Activated naive CD4-positive, alpha-beta T cell treated with anti-CD3 and anti-CD28 coated beads, Interleukin-2, amount 50 U/mL, for 16 hours (primary cell): ENCODE measurements at places on chromosomes 5 and 9.

- DNase-seq, result no peak
Observed at GRCh38 chr5:5140479-5141338, 579 bp downstream of the ADAMTS16 start.

- no peak for DNase-seq
Observed at GRCh38 chr5:177066224-177066623, 20.5 kb upstream of the FGFR4 start.

DNA sequence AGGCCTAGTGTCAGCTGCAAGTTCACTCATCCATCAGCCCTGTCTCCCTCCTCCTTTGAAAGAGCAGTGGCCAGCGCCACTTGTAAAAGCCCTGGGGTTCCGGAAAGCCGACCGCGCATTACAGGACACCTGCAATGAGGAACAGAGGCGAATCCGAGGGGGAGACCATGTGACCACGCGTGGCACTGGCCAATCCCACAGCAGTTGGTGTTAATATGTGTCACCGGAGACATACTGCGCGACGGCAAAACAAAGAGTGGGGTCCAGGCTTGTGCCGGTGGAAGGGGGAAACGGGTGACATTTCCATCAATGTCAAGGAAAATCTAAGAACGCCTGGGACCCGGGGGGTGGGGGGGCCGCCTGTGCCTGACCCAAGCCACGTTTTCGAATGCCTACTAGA is 480.8 kb downstream of the SPATA31A7 start:
- no peak for DNase-seq

GRCh38 chr9:73684601-73685000 is 532.9 kb downstream of the ANXA1 start:
- no peak for DNase-seq

GRCh38 chr9:114205171-114206015 is 50.1 kb downstream of the COL27A1 start:
- DNase-seq, result no peak

DNA sequence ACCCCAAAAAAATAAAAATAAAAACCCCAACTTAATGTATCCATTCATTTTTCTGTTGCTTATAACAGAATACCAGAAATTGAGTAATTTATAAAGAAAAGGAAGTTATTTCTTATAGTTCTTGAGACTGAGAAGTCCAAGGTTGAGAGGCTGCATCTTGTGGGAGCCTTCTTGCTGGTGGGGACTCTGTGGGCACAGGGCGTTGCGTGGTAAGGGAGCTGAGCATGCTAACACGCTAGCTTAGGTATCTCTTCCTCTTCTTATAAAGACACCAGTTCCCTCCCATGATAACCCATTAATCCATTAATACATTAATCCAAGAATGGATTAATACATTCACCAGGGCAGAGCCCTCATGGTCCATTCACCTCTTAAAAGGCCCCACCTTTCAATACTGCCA is 150.9 kb downstream of the ZSWIM6 start:
- DNase-seq, result no peak

GRCh38 chr5:125017796-125018195 is 271.4 kb upstream of the ZNF608 start:
- no peak for DNase-seq

DNA sequence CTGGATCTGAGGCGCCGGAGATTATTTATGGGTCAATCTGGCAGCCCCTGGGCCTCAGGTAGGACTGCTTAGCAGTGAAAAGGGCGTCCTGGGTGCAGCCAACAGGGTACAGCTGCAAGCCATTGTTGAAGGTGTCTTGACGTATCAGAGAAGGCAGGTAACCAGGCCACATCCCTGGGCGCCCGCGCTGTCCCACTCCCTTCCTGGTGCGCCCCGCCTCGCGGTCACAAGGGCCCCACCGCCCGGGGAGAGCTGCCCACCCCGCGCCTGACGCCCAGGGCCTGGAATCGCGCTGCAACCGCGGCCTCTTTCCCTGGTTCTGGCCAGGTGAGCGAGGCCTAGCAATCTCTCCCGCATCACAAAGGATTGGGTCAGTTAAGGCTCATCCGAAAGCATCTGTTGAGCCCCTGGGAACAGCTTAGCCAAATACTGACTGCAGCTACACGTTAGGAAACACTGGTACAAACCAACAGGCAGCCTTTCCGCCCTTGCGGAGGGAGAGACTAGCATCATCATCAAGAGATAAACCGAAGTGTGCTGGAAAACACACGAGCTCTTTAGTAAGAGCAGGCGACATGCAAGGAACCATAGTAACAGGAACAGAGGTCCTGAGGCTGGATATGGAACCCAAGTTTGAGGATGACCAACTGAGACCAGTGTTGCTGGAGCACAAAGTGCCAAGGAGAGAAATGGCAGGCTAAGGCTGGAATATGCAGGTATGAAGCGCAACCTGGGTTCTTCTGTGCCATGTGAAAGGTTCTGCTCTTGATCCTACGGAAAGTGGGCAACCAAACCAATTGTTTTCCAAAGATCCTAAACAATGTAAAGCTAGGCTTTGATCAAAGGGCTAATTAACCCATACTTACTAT is 3.6 kb downstream of the RPS23 start:
- DNase-seq, result peak; percentile 17

DNA sequence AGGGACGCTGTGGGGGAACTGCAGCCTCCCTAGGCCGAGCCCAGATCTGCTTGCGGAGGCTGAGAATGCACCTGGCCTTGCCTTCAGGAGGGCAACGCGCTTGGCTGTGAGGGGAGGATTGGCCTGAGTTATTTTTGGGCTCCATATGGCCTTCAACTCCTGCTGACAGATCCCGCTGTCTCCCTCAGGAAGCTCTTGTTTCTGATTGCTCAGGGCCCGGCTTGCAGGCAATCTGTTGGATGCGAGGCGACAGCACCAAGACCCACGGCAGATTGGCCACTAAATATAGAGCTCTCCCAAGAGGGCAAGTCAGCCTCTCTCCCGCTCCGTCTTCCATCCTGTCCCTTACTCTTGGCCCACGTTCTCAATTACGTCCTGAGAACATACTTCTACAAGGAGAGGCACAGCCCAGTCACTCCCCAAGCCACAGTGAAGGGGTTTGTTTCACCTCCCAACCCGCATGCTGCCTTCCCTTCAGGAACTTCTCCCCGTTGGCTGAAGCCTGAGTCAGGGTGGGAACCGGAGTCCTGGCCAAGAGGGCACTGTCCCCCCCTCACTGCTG is 53.6 kb downstream of the RASGEF1C start:
- DNase-seq, result no peak

DNA sequence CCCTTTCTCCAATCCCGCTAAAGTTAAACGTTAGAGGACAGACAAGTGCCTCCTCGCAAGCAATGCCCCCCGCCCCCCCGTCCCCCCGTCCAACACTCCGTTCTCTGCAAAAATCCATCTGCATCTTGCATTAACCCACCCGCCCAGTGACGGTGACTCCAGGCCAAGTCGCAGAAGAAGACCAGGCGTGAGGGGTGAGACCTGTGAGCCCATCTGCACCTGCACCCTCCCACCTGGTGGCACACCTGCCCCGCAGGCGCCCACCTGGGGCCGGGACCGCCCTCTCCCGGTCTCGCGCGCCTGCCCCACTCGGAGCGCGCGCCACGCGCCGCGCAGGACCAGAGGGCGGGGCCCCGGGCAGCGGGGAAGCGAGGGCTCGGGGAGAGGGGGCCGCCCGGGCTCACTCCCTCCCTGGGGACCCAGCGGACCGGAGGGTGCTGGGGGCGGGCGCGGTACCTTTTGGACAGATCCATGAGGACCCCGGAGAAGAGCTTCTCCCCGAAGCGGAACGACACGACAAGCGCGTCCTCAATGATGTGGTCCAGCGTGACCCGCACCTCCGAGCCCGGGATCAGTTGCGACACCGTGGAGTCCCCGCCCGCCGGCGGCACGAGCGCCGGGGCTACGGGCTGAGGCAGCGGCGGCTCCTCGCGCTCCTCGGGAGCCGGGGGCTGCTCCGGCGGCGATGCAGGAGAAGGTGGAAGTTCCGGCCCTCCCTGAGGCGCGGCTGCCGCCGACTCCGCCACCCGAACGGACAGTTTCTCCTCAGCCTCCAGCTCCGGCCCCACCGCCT is 705 bp downstream of the PWWP2A start:
- DNase-seq, result peak; percentile 53

- DNase-seq, result no peak
Observed at GRCh38 chr5:142840575-142840974, 70.4 kb downstream of the ARHGAP26 start.

DNA sequence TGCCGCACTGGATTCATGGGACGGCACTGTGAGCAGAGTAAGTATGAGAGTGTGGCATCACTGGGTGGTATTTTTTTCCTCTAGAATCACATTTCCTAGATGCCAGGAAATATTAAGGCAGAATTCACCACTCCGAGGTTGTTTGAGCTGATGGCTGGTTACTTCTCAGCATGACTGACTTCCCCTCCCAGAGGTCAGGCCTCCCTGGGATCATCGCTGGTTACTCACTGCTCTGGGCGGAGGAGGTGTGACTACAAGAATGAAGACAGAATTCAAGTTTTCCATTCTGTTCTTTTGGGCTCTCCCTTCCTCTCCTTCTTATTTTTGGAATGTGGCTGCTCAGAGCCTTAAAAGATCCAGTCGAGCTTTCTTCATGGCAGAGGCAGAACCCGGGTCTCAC is 76.6 kb upstream of the PRRC1 start:
- DNase-seq, result no peak

GRCh38 chr5:14617441-14617840 is 35.8 kb downstream of the OTULINL start:
- DNase-seq, result no peak

GRCh38 chr5:84242286-84242685 is 142.4 kb downstream of the EDIL3 start:
- DNase-seq, result no peak

DNA sequence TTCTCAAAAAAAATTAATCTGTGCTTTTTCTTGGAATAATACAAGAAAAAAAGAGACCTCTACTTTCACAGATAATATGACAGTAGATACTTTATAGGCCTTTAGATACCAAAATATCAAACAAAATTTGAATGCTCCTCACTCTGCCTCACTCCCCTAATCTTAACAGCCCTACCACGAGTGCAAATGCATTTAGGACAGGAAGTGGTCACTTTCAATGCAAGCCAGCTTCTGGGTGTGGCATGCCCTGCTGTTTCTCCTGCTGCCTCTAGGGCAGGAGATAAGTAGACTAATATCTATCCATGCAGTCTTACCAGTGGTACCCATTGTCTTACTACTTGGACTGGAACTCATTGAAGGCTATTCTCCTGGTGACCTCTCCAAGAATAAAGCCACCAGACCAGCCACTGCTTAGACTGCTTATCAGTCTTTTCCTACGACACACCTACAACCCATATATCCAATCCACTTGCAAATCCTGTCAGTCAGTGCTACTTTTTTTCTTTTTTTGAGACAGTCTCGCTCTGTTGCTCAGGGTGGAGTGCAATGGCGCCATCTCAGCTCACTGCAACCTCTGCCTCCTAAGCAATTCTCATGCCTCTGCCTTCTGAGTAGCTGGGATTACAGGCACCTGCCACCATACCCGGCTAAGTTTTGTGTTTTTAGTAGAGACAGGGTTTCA is 23.0 kb downstream of the FRRS1L start:
- DNase-seq, result no peak

- DNase-seq, result peak; percentile 48
Observed at GRCh38 chr5:112146323-112147226, 272.5 kb downstream of the EPB41L4A start.

DNA sequence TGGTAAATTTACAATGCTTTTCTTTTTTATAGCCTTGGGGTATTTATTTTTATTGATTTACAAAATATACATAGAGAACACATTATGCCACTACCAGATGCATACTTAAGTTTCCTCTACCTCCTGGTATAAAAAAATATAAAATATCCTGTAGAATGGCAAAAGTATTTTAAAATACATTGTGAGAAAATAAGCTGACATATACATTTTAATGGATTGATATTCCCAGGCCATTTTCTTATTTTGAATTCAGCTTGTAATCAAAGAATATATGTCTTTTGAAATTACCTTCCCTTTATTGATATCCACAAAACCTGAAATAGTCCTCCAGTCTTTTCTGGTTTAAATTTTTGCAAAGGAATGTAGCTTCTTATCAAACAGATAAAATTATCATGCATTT is 923.9 kb downstream of the CDH18 start:
- DNase-seq, result no peak

DNA sequence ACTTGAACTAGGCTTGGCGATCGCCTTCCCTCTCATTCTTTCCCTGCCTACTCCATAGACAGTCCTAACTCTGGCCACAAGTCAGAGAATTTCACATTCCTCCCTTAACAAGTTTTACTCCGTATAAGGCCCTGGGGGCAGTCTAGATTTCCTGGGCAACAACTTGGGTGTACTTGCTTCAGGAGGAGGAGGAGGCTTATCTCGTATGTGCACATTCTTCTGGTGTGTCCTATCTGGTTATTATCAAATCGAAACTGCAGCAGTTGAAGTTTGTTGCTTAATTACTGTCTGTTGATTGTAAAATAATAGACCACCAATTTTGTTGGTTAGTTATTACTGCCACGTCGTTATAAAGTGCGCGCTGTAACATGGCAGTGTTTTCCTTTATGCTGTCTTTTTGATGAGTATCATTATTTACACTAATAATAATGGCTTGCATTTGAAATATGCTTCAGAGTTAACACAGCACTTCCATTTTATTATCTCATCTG is 42.0 kb downstream of the PIP5K1B start:
- no peak for DNase-seq

- DNase-seq, result no peak
Observed at GRCh38 chr9:20357037-20357432, 265.3 kb downstream of the MLLT3 start.

DNA sequence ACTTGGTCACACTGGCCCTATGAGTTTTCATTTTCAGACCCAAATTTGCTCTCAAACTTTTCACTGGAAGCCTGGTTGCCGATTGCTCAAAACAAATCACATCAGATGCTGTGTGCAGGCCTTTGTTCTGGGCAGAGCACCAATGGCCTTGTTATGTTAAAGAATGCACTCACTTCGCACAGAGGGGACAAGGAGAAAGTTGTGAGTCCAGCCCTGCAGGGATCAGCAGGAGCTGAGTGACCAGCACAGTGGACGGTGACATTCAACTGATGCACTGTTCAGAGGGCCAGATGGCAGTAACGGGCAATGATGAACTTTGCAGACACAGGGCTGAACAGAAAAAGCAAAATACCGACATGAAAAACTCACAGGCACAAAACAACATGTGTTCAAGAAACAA is 86.1 kb downstream of the BARX1 start:
- no peak for DNase-seq

- DNase-seq, result no peak
Observed at GRCh38 chr5:151174612-151175101, 17.1 kb upstream of the ANXA6 start.

DNA sequence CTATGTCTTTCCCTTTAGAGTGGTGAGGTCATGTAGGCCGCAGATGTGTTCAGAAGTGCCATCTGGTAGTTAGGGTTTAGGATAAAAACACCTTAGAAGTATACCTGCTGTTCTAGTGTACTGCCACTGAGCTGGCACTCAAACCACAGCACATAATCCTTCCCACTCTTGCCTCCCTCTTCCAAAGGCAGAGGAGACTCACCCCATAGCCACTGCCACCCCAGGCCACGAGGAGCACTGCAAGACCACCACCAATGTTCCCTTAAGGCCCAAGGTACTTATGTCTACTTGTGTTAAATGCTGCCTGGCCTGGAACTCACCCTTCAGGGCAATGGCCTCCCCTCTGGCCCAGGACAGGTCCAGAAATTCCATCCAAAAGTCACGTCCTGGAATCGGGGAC is 379.5 kb upstream of the EDIL3 start:
- no peak for DNase-seq

- DNase-seq, result no peak
Observed at GRCh38 chr9:38390851-38391250, 1.7 kb upstream of the ALDH1B1 start.
